Activated CD4-positive, alpha-beta T cell treated with anti-CD3 and anti-CD28 coated beads for 24 hours (primary cell): ENCODE measurements at places on chromosomes 7 and 10.

- DNase-seq, result no peak
These were observed 870.9 kb downstream of the KCNMA1 start for GRCh38 chr10:76766682-76767081.

DNA sequence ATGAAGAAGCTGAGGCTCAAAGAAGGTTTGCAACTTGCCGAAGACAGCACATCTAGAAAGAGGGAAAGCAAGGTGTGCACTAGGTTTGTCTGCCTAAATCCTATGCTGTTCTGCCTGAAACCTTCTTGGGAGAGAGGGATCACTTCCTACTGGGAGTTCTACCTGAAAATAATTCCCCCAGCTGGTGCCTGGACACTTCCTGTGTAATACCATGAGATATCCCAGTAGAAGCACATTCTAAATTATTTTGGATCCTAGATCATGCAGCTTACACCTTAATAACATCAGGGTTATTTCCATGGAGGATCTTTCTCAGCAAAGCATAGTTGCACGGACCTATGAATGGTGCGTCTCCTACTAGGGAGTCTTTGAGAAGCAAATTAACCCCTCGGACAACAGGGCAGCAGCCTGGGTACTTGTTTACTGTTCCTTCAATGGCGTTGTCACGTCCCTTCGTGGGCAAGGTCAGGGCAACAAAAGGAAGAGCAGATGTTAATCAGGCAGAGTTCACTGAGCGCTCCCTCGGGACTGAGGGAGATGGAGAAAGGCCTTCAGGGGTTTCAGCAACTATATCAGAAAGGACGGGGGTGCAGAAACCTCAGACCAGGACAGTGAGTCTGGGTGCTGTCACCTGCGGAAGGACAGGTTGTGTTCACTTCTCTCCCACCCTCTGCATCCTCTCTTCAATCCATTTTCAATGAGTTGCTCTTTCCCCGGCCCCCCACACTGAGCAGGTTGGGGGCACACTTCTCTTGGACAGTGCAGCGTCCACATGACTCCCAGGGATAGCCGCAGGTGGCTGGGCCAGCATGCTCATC, 44.0 kb downstream of the OAT start:
- no peak for DNase-seq

GRCh38 chr10:98134117-98134430, 383 bp upstream of the R3HCC1L start:
- DNase-seq, result peak; percentile 5

- no peak for DNase-seq
These were observed 18.9 kb downstream of the RBAK start for GRCh38 chr7:5064391-5065106.

- peak; percentile 22 for DNase-seq
These were observed 126.5 kb downstream of the SH2D4B start for GRCh38 chr10:80664071-80664680.

GRCh38 chr10:31390804-31391203, 71.8 kb downstream of the ZEB1 start:
- no peak for DNase-seq

DNA sequence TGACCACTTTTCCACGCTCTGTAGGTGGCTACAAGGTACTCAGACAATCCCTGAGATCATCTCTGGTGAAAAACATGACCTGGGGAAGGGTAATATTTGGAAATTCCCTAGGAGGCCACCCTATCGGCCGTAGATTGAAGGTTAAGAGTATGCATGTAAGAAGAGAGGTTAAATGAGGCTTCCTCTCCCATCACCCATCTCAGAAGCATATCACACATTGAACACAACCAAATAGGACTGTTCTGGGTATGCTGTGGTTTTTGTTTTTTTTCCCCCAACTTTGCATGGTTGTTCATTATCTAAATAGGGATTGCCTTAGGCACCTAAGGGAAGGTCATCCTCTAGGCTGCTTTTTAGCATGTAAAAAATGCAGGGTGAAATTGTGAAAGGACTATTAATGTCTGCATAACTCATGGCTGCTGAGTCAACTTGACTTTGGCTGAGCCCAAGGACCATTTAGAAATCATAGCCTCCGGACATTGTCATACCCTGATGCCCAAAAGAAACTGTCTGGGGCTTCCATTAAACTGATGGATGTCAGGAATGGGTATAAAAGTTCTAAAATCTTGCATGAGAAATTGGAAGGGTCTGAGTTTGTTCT, 24.7 kb upstream of the ST8SIA6 start:
- DNase-seq, result no peak

DNA sequence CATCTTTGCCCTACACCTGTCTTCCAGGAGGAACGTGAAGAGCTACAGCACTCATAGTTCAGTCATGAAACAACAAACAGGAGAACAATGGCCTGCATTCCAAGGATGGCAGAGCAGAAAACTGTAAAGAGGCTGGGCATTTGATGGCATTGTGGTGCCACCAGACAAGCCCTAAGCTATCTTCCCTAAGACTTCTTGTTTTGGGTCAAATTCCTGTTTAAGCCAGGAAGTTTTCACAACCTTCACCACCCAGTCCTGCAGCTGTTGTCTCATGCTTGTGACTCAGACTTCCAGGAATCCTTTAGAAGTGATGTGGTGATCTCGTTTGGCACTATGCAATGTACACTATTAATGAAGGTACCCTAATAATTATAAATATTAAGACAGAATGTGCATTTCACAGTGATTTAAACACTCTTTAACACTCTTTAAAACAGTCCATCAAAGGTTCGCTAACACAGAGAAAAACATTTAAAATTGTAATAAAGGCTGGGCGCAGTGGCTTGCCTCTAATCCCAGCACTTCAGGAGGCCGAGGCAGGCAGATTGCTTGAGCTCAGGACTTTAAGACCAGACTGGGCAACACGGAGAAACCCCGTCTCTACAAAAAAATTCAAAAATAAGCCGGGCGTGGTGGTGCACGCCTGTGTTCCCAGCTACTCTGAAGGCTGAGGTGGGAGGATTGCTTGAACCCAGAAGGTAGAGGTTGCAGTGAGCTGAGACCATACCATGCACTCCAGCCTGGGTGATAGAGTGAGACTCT, 2.7 kb upstream of the HERPUD2 start:
- DNase-seq, result no peak

DNA sequence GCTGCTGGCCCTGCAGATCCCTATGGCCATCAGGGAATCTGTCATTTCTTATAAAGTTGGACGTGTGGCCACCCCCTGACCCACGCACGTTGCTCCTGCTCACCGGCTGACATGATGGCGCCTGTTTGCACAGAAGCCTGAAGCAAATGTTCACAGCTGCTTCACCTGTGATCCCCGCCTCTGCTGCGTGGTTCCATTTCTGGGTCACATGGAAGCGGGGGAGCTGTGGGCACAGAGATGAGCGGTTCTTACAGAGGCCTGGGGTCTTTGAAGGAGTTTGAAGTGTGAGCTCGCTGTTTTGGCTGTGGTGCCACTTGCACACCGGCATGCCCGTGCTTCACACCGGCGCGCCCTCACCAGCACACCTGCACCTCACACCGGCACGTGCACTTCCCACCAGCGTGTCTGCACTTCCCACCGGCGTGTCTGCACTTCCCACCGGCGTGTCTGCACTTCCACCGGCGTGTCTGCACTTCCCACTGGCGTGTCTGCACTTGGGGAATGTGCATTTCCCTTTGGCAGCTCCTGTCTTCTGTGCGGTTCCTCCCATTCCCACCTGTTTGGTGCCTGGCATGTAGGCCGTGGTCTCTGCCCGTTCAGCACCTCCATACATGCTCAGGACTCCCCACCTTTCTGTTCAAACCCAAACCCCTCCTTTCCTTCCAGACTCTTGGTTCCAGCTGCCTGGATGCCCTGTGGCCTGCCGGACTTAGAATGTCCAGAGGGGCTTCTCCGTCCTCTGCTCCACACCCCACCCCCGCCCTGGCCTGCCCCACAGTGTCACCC, 86.7 kb downstream of the INPP5A start:
- DNase-seq, result no peak

GRCh38 chr10:11794566-11794965, 28.6 kb upstream of the PROSER2 start:
- DNase-seq, result no peak

GRCh38 chr10:7449063-7449695, 38.3 kb upstream of the SFMBT2 start:
- no peak for DNase-seq
